Renal pelvis (tissue), 12 donors: ENCODE measurements at places on chromosomes 5 and 9. TPM values are rescaled to one million over a fixed set of nuclear protein-coding genes. Genes with fewer than 3 reads are reported as not detected.

GRCh38 chr5:95916687-95917085, 45.0 kb downstream of the ELL2 start:
- no peak for DNase-seq

DNA sequence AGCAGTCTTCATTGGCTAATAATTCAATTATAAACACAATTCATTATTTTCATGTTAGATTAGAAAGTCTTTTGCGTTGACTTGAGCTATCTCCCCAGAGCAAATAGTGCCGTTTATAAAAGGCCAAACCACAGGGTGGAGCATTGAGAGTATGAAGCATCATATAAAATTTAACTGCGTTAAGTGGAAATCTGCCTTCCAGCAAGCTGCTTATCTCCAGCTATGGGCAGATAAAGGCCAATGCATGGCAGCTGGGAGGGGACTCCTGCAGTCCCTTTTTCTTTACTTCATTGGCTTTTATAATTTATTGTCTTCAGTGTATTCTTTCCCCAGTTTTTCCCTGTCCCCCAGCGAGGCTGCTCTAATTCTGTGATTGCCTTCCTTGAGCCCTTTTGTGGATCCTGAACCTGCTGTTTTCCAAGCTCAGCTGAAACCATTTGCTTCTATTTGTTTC, 113.7 kb downstream of the TMEM232 start:
- no peak for DNase-seq

GRCh38 chr9:36008774-36009300, 27.9 kb upstream of the RECK start:
- DNase-seq, result peak; percentile 46

GRCh38 chr9:128335161-128335560, 5.2 kb upstream of the SLC27A4 start:
- DNase-seq, result no peak

DNA sequence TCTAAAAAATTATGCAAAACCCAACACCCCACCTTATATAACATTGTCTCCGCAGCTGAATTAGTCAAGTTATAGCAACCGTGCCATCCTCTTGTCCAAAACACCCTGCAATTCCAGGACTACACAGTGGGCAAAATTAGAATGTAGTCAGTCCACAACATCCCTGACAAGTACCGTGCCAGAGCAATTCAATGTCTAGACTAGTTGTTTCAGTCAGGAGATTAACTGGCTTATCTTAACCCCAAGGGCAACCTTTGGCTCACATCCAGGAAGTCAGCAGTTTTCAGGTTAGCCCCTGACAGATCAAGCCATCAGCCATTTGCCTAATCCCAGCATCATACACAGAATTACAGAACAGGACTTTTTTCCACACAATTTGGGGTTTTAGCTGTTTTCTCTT, 240.8 kb upstream of the TMEM161B start:
- DNase-seq, result no peak

GRCh38 chr5:68265347-68265746, 49.8 kb downstream of the PIK3R1 start:
- DNase-seq, result no peak

GRCh38 chr9:114112325-114112724, 13.2 kb upstream of the KIF12 start:
- no peak for DNase-seq

DNA sequence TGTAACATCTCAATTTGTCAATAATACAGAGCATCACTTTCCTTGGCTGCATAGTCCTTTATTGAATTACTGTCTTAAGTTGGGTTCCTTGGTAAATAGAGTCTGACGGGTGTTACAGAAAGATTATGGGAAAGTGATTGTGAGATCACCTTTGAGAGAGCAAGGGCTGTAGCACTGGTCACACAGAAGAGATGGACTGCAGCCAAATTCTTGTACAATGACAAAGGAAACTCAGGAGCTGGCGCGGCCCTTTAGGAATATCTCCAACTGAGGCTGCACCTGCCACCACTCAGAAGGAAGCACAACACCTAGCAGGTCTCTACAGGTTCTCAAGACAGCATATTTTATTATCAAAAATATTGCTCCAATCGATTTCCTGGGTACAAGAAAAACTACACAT, 350.0 kb upstream of the ISL1 start:
- DNase-seq, result no peak

DNA sequence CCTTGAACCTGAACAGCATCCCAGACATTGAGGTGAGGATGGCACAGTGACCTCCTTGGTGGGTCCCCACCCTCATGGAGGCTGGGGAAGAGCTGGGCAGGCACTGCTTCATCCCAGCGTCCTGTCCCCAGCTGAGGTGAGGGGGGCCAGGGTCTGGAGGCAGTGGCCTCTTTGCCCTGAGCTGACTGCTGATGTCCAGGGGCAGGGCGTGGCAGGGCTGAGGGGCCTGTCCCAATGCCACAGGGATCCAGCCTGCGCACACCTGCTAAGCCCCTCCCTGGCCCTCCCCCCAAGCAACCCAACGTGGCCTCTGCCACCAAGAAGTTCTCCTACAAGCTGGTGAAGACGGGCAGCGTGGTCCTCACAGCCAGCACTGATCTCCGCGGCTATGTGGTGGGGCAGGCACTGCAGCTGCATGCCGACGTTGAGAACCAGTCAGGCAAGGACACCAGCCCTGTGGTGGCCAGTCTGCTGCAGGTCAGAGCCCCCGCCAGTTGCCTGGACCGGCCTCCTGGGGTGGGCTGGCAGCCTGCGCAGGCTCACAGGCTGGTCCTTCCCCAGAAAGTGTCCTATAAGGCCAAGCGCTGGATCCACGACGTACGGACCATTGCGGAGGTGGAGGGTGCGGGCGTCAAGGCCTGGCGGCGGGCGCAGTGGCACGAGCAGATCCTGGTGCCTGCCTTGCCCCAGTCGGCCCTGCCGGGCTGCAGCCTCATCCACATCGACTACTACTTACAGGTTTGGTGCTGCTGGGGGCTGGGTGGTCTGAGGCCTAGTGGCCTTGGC, 4.9 kb upstream of the EHMT1 start:
- no peak for DNase-seq

GRCh38 chr5:27969157-27969556, 930.8 kb upstream of the CDH9 start:
- DNase-seq, result no peak

The TMEM215 gene
- polyA plus RNA-seq, result 0.10 TPM

- no peak for DNase-seq
Measured at GRCh38 chr5:14490309-14490711, 91.3 kb upstream of the OTULINL start.

GRCh38 chr9:70117835-70118319, 74.2 kb downstream of the MAMDC2 start:
- no peak for DNase-seq
